ENCODE measurements at places on chromosomes 13 and 19.

DNA sequence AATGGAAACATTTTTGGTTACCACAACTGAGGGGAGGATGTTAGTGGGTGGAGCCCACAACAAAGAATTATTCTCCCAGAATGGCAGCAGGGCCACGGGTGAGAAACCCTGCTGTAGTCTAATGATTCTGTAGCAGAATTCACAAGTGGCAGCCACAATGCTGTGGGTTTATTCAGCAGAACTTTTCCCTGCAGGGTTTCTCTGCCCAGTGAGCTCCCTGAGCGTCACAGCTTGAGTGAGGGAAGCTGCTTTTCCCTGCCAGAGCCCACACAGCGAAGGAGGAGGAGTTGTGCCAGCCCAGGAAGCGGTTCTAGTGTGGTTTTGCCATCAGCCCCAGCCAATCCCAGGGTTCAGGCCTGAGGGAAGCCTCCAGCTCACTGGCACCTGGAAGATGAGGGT lies 4.4 kb downstream of the ATP12A start:
- H3K36me3 ChIP-seq, result no peaks in the 10 kb centered on the region
- peak; percentile 24 for DNase-seq
- peaks cover 19% of the 10 kb centered on the region for H3K4me1 ChIP-seq
- H3K27ac ChIP-seq, result no peak overlapping the region

GRCh38 chr13:109209526-109209925 lies 576.9 kb downstream of the IRS2 start:
- no peaks in the 10 kb centered on the region for H3K27me3 ChIP-seq
- H3K4me3 ChIP-seq, result no peak overlapping the region
- no peak for DNase-seq
- H3K27ac ChIP-seq, result no peak overlapping the region
- H3K36me3 ChIP-seq, result no peaks in the 10 kb centered on the region
- H3K4me1 ChIP-seq, result no peaks in the 10 kb centered on the region

- H3K36me3 ChIP-seq, result no peaks in the 10 kb centered on the region
- no peak overlapping the region for H3K4me3 ChIP-seq
- H3K4me1 ChIP-seq, result peaks cover 22% of the 10 kb centered on the region
Observed at GRCh38 chr19:35117116-35117515, 1.5 kb downstream of the FXYD3 start.

GRCh38 chr19:8487137-8487851 lies 15.1 kb downstream of the PRAM1 start:
- peak overlapping the region; percentile 91 for H3K27ac ChIP-seq
- H3K4me3 ChIP-seq, result peak overlapping the region; percentile 16
- peaks cover 78% of the 10 kb centered on the region for H3K4me1 ChIP-seq

- H3K27ac ChIP-seq, result no peak overlapping the region
- no peak overlapping the region for H3K4me3 ChIP-seq
- H3K4me1 ChIP-seq, result no peaks in the 10 kb centered on the region
- no peak for DNase-seq
Observed at GRCh38 chr13:32883474-32883873, 132.7 kb upstream of the KL start.

- no peaks in the 10 kb centered on the region for H3K4me1 ChIP-seq
- H3K36me3 ChIP-seq, result no peaks in the 10 kb centered on the region
- H3K27ac ChIP-seq, result no peak overlapping the region
- no peak for DNase-seq
- H3K4me3 ChIP-seq, result no peak overlapping the region
Observed at GRCh38 chr13:48715977-48716376, 62.2 kb downstream of the CYSLTR2 start.

DNA sequence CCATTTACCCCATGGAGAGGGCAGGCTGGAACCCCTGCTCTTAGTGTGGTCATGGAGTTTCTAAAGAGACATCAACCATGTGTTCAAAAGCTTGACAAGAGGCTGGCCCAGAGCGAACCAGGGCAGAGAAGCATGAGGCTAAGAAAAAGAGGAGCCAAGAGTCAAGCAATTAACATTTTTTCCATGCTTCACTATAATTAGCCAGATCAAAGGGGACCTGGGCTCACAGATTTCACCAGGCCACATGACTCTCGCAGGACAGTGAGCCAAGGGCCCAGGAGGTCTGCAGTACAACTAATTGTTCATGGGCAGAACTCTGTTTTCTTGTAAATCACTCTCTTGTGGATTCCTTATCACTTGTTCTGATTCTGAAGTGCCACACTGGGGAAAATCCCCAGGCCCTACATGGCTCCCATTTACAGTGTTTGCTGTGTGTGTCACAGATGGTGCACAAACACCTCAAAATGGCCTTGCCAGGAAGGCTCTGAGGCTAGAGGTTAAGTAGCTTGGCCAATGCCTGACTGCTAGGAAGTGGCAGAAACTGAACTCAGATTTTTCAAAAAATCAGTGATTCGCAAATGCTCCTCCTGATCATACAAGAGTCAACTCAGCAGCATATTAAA lies 101.2 kb downstream of the LHFPL6 start:
- no peak overlapping the region for H3K4me3 ChIP-seq
- no peak for DNase-seq
- no peaks in the 10 kb centered on the region for H3K4me1 ChIP-seq
- no peak overlapping the region for H3K27ac ChIP-seq
- no peaks in the 10 kb centered on the region for H3K27me3 ChIP-seq
- H3K36me3 ChIP-seq, result no peaks in the 10 kb centered on the region

- H3K4me1 ChIP-seq, result no peaks in the 10 kb centered on the region
- no peak for DNase-seq
- H3K36me3 ChIP-seq, result no peaks in the 10 kb centered on the region
Observed at GRCh38 chr13:31943591-31943990, 88.0 kb upstream of the FRY start.

DNA sequence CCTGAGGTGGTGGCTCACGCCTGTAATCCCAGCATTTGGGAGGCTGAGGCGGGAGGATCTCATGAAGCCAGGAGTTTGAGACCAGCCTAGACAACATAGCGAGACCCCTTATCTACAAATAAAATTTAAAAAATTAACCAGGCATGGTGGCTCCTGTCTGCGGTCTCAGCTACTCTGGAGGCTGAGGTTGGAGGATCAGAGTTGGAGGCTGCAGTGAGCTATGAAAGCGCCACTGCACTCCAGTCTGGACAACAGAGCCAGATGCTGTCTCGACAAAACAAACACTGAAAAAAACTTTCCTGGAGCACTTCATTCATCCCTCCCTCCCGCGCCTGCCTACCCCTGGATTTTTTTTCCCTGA lies 665 bp upstream of the ATG4D start:
- H3K36me3 ChIP-seq, result peaks cover 19% of the 10 kb centered on the region
- H3K4me3 ChIP-seq, result peak overlapping the region; percentile 99
- H3K27ac ChIP-seq, result peak overlapping the region; percentile 43
- H3K27me3 ChIP-seq, result peaks cover 6% of the 10 kb centered on the region
- peaks cover 15% of the 10 kb centered on the region for H3K4me1 ChIP-seq
- no peak for DNase-seq

GRCh38 chr13:21723807-21724505 lies 53.1 kb downstream of the FGF9 start:
- H3K27ac ChIP-seq, result no peak overlapping the region
- H3K4me1 ChIP-seq, result no peaks in the 10 kb centered on the region
- no peak for DNase-seq
- H3K36me3 ChIP-seq, result no peaks in the 10 kb centered on the region
- no peaks in the 10 kb centered on the region for H3K27me3 ChIP-seq

Measured in thymus (tissue), 14 donors.